ENCODE measurements at places on chromosomes 4 and X. TPM values are rescaled to one million over a fixed set of nuclear protein-coding genes. Genes with fewer than 3 reads are reported as not detected.

DNA sequence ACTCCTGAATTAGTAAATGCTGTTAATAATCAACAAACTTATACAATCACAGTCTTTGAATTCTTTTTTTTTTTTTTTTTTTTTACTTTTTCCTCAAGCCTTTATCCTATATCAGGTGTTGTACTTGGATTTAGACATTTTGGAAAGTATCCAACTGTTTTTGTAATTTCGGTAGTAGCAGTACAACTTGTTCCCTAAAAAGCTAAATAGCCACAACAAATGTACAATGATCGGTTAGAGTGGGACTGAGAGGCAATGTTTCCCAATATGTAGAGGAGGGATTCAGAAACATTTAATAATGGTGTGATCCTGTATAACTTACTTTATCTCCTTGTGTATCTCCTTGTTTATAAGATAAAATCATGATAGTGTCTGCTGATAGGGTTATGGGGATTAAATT lies 343.1 kb downstream of the GRID2 start:
- no peak overlapping the region for H3K27ac ChIP-seq
- H3K36me3 ChIP-seq: no peaks in the 10 kb centered on the region
- H3K4me1 ChIP-seq: no peaks in the 10 kb centered on the region
- no peak overlapping the region for H3K4me3 ChIP-seq
- DNase-seq: no peak

DNA sequence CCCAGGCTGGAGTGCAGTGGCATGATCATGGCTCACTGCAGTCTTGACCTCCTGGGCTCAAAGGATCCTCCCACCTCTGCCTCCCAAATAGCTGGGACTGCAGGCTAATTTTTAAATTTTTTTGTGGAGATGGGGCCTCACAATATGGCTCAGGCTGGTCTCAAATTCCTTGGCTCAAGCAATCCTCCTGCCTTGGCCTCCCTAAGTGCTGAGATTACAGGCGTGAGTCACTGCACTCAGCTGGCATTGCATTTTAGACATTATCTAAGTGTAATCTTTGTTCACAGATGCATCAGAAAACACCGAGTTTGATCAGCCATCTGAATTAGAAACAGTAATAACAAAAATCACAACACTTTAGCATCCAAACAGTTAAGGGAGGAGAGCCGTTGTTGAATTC lies 53.4 kb upstream of the CBR4 start:
- no peaks in the 10 kb centered on the region for H3K36me3 ChIP-seq
- H3K27me3 ChIP-seq: no peaks in the 10 kb centered on the region
- no peak overlapping the region for H3K4me3 ChIP-seq
- H3K4me1 ChIP-seq: peaks cover 4% of the 10 kb centered on the region
- DNase-seq: no peak

- no peaks in the 10 kb centered on the region for H3K36me3 ChIP-seq
- no peaks in the 10 kb centered on the region for H3K4me1 ChIP-seq
- H3K27me3 ChIP-seq: no peaks in the 10 kb centered on the region
- DNase-seq: no peak
- H3K4me3 ChIP-seq: no peak overlapping the region
Observed at GRCh38 chr4:107117726-107118125, 81.6 kb upstream of the DKK2 start.

DNA sequence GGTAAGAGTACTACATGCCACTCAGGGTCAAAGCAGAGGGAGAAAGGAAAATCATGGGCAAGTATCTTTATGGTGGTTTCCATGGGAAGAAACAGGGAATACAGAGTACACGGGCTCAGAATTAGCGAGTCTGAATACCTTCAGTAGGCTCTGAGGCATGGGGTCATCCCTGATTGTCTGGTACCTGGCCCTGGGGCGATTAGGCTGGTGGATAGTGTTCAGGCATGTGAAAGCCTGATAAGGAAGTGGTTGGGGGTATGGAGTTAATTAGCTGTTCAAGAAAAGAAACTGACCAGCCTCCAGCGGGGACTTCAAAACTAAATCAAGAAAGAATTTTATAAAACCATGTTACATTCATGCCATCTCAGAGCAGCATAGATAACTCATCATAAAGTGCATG lies 518.8 kb downstream of the RAB28 start:
- H3K36me3 ChIP-seq: no peaks in the 10 kb centered on the region
- no peak overlapping the region for H3K27ac ChIP-seq

GRCh38 chr4:30256116-30256832 lies 463.9 kb upstream of the PCDH7 start:
- no peaks in the 10 kb centered on the region for H3K27me3 ChIP-seq
- no peaks in the 10 kb centered on the region for H3K4me1 ChIP-seq
- H3K27ac ChIP-seq: no peak overlapping the region
- H3K36me3 ChIP-seq: no peaks in the 10 kb centered on the region

- H3K36me3 ChIP-seq: no peaks in the 10 kb centered on the region
- H3K27ac ChIP-seq: no peak overlapping the region
- H3K4me1 ChIP-seq: peaks cover 23% of the 10 kb centered on the region
Observed at GRCh38 chrX:13669246-13669737, 16.4 kb downstream of the TCEANC start.

GRCh38 chr4:185470501-185471195 lies 885 bp downstream of the CCDC110 start:
- DNase-seq: no peak
- H3K4me3 ChIP-seq: no peak overlapping the region
- no peaks in the 10 kb centered on the region for H3K36me3 ChIP-seq
- H3K27ac ChIP-seq: no peak overlapping the region
- peaks cover 10% of the 10 kb centered on the region for H3K4me1 ChIP-seq

GRCh38 chrX:118329175-118329574 lies 16.7 kb upstream of the WDR44 start:
- H3K27me3 ChIP-seq: no peaks in the 10 kb centered on the region
- H3K4me1 ChIP-seq: no peaks in the 10 kb centered on the region
- no peak for DNase-seq
- H3K36me3 ChIP-seq: no peaks in the 10 kb centered on the region

DNA sequence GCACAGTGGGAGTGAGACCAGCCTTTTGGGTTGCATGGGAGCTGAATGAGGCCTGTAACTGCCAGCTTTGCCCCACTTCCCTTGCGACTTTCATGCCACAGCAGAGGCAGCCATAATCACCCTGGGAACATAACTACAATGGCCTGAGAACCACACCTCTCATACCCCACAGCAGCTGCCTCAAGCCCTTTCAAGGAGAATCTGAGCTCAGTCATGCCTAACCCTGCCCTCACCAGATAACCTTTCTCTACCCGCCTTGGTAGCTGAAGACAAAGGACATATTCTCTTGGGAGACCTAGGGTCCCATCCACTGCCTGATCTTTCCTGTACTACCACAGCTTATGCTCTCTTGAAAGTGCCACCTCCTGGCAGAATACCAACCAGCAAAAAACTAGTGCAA lies 599.9 kb upstream of the IGFBP7 start:
- no peaks in the 10 kb centered on the region for H3K27me3 ChIP-seq
- no peak overlapping the region for H3K27ac ChIP-seq
- no peaks in the 10 kb centered on the region for H3K36me3 ChIP-seq

DNA sequence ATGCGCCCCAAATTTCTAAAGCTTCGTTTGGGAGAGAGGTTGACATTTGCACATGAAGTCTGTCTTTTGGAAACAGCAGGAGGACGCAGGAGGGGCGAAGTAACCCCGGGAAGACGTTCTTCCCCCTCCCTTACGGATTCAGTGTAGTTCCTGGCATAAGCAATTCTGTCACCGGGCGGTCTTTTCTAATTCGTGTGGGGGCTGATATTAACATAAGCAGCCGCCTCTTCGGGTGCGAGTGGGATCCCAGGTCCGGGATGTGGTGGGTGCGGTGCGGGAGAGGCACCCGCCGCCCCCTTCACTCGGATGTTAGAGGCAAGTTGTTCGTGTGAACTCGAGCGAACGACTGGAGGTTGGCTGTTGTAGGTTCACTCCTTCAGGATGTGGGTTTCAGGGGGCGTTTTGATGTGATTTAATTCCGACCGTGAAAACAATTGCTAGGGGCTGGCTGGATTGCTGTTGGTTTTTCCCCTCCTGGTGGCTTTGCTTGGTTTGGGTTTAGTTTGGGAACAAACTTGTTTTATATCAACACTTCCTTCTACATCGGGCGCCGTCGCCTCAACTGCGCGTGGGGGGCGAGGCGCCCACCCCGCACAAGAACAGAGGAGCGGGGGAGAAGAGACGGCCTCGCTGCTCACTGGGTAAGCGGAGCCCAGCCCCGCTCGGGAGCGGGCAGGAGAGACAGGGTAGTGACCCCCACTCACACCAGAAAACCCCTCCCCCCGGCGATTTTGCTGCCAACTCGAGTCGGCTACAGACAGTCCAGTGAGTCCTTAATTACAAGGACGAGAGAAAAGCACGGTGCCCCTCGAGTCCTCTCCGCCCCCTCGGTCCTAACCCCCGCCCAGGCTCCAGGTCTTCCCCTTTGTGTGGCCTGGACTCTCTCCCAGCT lies 2.9 kb upstream of the LEF1 start:
- no peak for DNase-seq
- no peaks in the 10 kb centered on the region for H3K36me3 ChIP-seq
- H3K27me3 ChIP-seq: peaks cover 90% of the 10 kb centered on the region
- no peak overlapping the region for H3K4me3 ChIP-seq

- H3K4me3 ChIP-seq: no peak overlapping the region
- no peaks in the 10 kb centered on the region for H3K27me3 ChIP-seq
- H3K27ac ChIP-seq: no peak overlapping the region
- no peak for DNase-seq
Observed at GRCh38 chr4:11268149-11268548, 160.5 kb downstream of the HS3ST1 start.

Gene PHOX2B
- not detected for polyA plus RNA-seq

Gene MXRA5
- polyA plus RNA-seq: not detected

Gene SMIM9
- polyA plus RNA-seq: not detected

Gene ZAR1
- not detected for polyA plus RNA-seq

Gene FGFR3
- polyA plus RNA-seq: not detected

Gene BMPR1B
- not detected for polyA plus RNA-seq

Gene TMSB15C
- not detected for polyA plus RNA-seq

Gene BGN
- not detected for polyA plus RNA-seq

Gene MTCP1
- polyA plus RNA-seq: 1.3 TPM

Gene TRO
- polyA plus RNA-seq: not detected

Data from CD14-positive monocyte (primary cell).